Stimulated activated CD4-positive, alpha-beta T cell treated with anti-CD3 and anti-CD28 coated beads, Interleukin-1b, Interleukin-23, amount 100 ng/mL, for 4 hours (primary cell): ENCODE measurements at places on chromosomes 3 and 15.

GRCh38 chr15:56654624-56655023 is 78.7 kb downstream of the ZNF280D start:
- DNase-seq = no peak

DNA sequence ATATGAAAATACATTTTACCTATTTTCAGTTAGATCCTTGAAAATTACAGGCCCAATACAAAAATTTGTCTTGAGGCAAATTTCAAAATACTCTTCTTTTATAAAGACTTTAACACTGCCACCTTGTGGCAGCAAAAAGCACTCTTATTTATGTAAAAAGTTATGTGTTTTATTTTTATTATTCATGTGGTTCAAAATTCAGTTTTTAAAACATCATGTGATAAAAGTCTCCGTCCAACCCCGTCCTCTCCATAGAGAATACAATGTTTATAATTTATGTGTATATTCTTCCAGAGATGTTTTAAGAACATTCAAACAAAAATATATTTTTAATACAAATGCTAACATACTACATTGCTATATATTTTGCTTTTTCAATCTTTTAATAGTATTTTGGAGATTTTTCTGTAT is 36.9 kb upstream of the TRIM59 start:
- no peak for DNase-seq

DNA sequence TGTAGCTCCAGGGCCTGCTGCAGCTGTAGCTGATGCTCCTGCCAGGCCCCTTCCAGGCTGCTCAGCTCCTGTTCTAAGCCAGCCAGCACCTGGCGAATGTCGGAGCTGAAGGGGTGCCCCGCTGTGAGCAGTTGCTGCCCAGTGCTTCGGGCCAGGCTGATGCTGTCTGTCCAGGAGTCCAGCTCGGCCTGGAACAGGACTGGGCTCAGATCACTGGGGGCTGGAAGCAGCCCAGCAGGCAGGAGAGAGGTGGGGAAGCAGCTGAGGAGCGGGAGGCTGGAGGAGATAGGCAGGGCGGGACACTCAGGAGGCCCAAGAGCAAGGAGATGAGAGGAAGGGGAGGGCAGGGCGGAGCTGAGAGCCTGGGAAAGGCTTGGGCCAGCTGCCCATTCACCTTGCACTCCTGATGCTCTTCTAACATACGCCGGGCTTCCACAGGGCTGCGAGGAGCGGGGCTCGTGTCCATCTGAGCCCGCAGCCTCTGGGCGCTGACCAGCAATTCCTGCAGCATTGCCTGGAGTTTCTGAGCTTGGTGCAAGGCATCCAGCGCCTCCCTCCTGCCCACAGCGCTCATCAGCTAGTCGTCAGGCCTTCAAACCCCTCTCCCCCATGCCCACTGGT is 23.2 kb downstream of the PLA2G4B start:
- no peak for DNase-seq

GRCh38 chr15:20643024-20643770 is 101.6 kb upstream of the GOLGA6L6 start:
- no peak for DNase-seq
